ENCODE measurements at places on chromosomes 2 and 18.

DNA sequence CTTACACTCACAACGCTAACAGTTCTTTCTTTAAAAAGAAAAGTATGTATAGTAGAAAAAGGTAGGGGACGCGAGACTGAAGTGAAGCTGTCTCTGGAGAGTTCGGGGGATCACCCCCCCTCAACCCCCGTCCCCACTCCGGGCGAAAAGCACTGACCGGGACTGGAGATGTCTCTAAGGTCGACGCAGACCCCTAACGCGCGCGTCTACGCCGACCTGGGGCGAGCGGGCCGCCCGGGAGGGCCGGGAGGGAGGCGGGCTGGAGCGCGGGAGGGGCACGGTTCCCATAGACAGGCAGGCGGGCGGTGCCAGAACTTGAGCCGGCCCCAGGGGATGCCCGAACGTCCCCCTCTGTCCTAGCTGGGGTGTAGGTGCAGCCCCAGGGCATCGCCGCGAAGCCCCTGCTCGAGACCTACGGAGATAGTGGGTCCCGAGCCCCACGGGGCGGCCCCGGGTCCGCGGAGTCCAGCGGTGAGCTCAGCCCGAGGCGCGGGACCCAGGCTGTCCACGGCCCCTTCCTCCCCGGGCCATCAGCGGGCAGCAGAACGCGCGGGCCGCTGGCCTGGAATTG lies 82.2 kb downstream of the CHRNA1 start:
- DNase-seq: peak; percentile 14

DNA sequence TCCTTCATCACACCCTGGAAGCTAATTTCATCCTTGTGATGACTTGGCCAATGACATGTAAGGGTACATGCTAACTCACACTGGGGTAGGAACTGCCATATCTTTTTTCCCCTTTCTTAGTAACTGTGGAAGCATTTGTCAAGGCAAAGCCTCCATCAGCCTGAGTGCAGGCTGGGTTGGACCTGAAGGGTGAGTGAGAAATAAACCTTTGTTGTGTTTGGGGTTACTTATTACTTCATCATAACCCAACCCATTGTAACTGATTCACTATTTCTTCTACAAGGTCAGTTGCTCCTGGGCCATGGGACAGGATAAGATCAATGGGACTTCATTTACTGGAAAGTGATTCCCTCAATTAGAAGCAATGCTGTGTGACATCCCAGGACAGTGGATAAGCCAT lies 108.4 kb downstream of the COL6A3 start:
- no peak for DNase-seq

- no peak for DNase-seq
These were observed 439.7 kb upstream of the FANCL start for GRCh38 chr2:58680755-58681310.

- DNase-seq: no peak
These were observed 107.1 kb downstream of the TWIST2 start for GRCh38 chr2:238954841-238955591.

DNA sequence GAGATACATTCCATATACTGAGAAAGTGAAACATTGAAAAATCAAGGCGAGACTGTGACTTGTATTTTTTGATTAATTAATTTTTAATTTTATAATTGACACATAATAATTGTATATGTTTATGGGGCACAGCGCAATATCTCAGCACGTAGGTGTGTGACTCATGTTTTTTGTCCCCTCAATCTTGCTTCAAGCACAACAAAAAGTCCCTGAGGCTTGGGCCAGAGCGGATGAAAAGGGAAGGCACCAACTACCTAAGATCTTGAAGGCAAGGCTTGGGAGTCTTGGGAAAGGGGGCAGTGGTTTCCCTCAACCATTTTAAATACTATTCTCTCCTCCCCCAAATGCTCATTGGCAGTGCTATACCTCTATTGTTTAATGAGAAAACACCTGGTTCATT lies 9.9 kb downstream of the SGPP2 start:
- no peak for DNase-seq

GRCh38 chr2:98277162-98277859 lies 68.9 kb upstream of the CNGA3 start:
- DNase-seq: no peak

DNA sequence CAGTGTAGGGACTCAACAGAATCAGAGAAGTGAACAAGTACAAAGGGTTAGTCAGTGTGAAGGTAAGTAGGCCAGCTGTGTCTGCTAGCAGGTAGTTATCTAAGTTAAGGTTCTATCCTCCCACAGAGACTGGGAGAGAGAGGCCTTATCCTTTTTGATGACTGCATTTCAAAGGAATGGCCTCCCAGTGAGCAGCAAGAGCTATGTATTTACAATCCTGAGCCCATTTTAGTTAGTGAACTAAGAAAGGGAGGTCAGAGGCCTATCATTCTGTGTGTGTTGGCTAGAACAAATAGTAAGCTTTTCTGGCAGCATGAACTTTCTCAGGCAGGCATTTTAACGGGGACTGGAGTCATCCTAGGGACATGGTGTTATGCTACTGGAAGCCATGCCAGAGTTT lies 182.9 kb downstream of the VWC2L start:
- no peak for DNase-seq

DNA sequence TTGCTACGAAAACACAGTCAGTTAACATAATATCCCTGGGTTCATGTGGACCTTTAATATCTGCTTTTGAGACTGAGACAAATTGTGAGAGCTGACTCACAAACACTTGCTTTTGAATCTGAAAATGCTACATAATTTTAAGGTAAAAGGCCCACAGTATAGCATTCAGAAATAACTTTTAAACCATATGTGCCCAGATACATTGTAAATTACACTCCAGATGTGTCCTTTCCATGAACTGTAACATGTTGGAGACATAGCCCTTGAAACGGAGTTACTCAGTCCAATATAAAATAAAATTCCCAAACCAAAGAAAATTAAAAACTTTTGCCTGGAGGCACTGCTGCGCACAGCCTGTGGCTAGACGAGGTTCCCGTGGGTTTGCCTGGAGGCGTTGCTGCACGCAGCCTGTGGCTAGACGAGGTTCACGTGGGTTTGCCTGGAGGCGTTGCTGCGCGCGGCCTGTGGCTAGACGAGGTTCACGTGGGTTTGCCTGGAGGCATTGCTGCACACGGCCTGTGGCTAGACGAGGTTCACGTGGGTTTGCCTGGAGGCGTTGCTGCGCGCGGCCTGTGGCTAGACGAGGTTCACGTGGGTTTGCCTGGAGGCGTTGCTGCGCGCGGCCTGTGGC lies 131.9 kb upstream of the ALKAL2 start:
- DNase-seq: no peak

- no peak for DNase-seq
These were observed 43.2 kb downstream of the LDLRAD4 start for GRCh38 chr18:13261661-13262357.

- no peak for DNase-seq
These were observed 130.5 kb downstream of the PLCL1 start for GRCh38 chr2:197934934-197935289.

DNA sequence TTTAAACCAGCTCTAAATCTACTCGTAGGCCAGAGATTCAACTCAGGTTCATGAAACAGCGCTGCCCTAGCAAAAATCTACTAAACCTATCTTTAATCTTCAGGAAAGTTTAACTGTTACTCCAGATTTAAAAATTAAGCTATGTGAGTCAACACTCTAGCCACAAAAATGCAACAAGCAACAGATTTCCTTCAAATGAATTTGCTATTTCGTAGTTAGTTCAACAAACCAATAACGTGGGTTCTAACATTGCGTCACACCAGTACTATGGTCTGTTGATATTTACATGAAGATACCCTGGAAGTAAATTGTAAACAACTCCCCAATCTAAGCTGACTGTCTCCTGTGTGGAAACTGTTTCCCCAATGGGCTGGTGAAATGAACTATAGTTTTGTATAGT lies 71.2 kb downstream of the FIGN start:
- no peak for DNase-seq

DNA sequence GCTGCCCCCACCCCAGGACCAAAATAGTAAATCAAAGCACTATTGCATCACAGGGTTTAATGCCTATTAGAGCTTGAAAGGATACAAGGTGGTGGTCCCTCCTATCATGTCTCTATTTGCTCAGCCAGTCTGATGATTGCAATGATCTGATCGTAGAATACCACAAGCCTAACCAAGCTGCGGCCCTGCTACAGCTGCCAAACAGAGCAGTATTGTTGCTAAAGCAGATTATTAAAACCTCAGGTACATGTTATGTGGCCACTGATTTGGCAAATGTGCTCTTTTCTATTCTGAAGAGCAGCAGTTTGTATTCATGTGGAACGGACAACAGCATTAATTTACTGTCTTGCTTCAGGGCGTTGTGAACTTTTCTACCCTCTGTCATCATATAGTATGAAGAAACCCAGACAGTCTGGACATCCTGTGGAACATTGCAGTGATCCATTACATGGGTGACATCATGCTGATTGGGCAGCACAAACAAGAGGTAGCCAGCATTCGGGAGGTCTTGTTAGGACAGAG lies 8.4 kb upstream of the VAPA start:
- DNase-seq: no peak

- no peak for DNase-seq
These were observed 702.8 kb upstream of the LINC00305 start for GRCh38 chr18:64851726-64852125.

- peak; percentile 3 for DNase-seq
These were observed 97.2 kb upstream of the ZCCHC2 start for GRCh38 chr18:62425465-62426190.

DNA sequence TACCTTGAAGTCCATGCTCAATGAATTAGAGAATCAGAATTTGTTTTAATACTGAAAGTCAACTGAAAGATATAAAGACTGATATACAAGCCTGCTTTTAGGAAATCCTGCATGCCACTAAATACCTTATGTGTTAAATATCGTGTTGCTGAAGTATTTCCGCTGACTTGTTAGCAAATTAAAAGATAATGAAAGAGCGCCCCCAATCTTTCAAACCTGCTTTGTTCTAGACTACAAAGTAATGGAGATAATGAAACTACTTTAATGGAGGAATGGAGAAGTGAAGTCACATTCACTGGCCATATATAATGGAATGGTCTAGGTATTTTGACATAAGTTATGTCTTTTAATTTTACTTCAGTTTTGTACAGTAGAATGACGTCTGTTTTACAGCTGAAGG lies 95.7 kb downstream of the ASXL3 start:
- DNase-seq: no peak

GRCh38 chr2:86464652-86465051 lies 23.5 kb downstream of the KDM3A start:
- no peak for DNase-seq

DNA sequence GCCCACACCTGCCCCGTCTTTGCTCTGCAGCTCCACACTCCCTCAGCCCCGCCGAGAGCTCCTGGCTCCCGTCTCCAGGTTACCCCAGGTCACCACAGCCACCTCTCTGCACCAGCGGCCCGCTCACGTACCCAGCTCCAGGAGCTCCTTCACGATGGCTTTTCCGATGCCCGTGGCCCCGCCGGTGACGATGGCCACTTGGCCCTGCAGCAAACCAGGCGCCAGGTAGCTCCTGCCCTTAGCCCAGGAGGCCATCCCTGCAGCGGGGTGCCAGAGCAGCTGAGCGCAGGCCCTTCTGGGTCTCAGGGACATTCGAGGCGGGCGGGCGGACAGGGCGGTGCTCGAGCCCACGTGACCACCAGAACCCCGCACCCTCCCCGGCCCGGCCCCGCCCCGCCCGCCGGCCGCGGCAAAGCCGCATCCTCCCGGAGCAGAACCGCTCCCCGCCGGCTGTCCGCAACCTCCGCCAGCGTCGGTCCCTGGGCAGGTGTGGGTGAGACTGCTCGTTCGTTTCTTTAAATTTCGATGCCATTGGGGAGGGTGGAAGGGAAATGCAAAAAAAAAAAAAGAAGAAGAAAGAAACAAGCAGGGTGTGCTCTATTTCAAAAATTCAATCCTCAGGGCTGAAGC lies at the start of the genes PECR and TMEM169:
PECR (minus strand) TSS at position 323 of the 630 bp plus-strand sequence; CDS start at position 255, 68 bp downstream.
TMEM169 (plus strand) TSS at position 433 of the 630 bp plus-strand sequence. CDS start 14,045 bp downstream, outside the sequence.
- peak; percentile 57 for DNase-seq

DNA sequence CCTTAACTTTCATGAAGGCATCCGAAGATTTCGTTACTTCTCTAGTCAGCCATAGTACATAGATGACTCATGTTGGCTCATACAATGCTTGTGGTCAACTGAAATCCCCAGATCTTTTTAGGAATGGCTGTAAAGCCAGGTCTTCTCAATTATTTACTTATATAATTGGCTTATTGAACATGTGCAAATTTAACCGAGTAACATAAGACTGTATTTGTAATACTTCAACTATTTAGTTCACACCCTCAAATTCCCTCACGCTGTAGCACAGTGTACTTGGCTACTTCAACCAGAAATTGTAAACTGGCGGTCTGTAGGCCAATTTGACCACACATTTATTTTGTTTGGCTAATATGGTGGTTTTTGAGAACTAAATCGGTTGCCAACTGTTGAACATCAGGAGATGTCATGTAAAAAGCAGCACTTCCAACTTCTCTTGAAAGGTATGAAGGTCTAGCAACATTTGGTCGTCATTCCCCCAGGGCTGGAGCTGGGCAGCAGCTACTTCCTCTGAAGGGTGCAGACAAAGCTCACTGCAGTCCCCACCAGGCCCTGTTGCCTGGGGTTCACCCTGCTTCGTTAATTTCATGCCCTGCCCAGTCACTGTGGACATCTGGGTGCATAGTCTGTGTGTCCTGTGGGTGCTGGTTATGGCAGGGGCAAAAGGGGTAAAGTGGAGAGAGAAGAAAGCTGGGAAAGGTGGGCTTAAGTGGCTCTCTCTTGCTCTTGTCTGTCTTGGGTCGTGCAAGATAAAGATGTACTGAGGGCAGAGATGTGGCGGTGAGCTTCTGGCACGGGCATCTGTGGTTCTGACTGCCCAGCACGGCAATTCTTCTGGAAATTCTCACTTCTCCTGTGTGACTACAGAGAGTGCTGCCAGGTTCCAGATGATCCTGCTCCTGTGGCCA lies 3.2 kb upstream of the SH3RF3 start:
- no peak for DNase-seq

- DNase-seq: no peak
These were observed 3.6 kb upstream of the CWC22 start for GRCh38 chr2:180010701-180011100.

DNA sequence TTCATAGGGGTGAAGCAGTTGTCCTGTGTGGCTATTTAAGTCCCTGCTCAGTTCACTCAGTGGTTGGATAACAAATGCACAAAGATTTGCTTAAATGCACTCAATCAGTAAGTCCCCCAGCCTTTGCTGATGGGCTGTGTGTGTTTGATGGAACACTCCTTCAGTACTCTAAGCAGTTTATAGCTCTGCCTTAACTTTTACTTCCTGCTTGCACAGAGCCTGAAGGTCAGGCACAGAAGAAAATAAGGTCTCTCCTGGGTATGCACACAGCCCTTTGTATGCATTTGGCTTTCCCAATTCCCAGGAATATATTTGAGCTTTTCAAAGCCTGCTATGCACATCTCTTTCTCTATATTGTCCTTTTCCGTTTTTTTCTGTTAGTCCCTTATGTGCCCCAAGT lies 208.7 kb upstream of the STK17B start:
- no peak for DNase-seq

GRCh38 chr18:2112435-2113045 lies 458.8 kb downstream of the METTL4 start:
- no peak for DNase-seq

DNA sequence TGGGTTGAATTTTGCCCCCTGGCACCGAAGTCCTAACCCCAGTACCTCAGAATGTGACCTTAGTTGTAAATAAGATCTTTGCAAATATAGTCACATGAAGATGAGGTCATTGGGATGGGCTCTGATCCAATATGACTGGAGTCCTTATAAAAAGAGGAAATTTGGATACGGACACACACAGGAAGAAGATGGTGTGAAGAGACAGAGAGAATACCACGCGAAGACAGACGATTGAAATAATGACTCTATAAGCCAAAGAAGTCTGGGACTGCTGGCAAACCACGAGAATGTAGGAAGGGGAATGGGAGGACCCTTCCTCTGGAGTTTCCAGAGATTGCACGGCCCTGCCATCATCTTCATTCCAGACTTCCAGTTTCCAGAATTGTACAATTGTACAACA lies 98.6 kb downstream of the CPO start:
- DNase-seq: no peak

- no peak for DNase-seq
These were observed 90.6 kb downstream of the FEZ2 start for GRCh38 chr2:36507408-36507812.

Measured in effector CD8-positive, alpha-beta T cell (primary cell).